ENCODE measurements at places on chromosomes 11 and 22. TPM values are rescaled to one million over a fixed set of nuclear protein-coding genes. Genes with fewer than 3 reads are reported as not detected.

The TRIM34 gene
- total RNA-seq = 7.1 TPM

GRCh38 chr11:65578134-65578533 is 2.3 kb downstream of the EHBP1L1 start:
- H3K27me3 ChIP-seq = no peaks in the 10 kb centered on the region
- H3K4me1 ChIP-seq = peaks cover 16% of the 10 kb centered on the region
- peak overlapping the region; percentile 94 for H3K4me3 ChIP-seq
- no peak for ATAC-seq
- H3K36me3 ChIP-seq = peaks cover 95% of the 10 kb centered on the region

DNA sequence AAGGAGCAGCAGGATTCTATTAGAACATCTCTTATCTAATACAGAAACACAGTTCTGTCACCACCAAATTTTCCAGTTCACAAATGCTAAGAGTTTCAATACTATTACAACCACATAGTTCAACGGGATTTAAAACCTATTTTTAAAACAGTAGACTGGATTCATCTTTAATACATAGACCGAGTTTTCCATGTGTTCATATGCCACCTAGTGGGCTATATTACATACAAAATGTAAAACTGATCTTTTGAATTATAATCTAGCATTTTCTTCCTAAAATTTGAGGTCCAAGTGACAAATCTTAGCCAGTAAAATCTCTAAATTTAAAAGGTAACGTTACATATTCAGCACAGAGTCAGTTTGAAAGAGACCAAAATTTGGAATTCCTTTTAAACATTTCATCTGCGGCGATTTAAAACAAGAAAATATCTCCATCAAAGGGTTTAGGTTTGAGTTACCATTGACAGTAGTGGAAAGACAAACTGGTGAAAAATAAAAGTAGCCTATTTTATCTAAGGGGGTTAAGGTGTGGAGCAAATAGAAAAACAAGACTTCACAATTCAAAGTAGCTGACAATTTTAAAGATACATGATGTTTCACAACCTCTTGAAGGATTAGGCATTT is 269.3 kb upstream of the MPPED2 start:
- H3K27me3 ChIP-seq = no peaks in the 10 kb centered on the region
- no peaks in the 10 kb centered on the region for H3K36me3 ChIP-seq
- no peak overlapping the region for H3K4me3 ChIP-seq

The GAB4 gene
- not detected for total RNA-seq

The APOA1 gene
- 0.37 TPM for total RNA-seq

- H3K4me1 ChIP-seq = peaks cover 4% of the 10 kb centered on the region
- H3K27me3 ChIP-seq = no peaks in the 10 kb centered on the region
- no peak overlapping the region for H3K27ac ChIP-seq
- no peak overlapping the region for H3K4me3 ChIP-seq
- no peak for ATAC-seq
Measured at GRCh38 chr11:2540223-2540991, 95.6 kb downstream of the KCNQ1 start.

The RIMBP3B gene
- total RNA-seq = 0.13 TPM

DNA sequence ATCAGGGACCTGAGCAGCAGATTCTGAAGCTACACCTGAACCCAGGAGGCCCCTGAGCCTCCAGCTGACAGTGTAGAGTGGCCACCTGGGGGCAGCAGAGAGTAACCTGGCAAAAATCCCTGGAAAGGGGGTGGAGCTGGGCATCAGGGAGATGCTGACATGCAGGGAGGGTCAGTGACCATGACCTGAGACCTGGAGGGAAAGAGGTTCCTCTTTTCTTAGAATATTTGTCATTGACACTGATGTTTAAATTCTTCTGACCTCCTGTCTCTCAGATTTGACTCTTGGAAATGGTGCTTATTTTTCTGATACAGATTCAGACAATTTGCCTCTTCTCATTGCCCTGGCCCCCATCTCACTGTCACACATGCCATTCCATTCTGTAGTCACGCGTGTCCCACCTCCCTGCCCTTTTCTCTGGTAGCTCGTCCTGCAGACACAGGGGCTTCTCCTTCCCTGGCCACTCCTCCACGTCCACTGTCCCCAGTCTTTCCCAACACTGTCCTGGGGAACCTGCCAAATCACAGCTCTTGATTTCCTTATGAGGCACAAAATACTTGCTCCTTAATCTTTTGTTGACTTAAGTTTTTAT is 117.2 kb upstream of the IGLL5 start:
- H3K4me1 ChIP-seq = no peaks in the 10 kb centered on the region
- H3K4me3 ChIP-seq = no peak overlapping the region
- H3K27ac ChIP-seq = no peak overlapping the region
- peaks cover 23% of the 10 kb centered on the region for H3K27me3 ChIP-seq

GRCh38 chr11:19598456-19598855 is 114.2 kb upstream of the NAV2 start:
- H3K36me3 ChIP-seq = no peaks in the 10 kb centered on the region
- no peak for ATAC-seq
- H3K4me1 ChIP-seq = peaks cover 5% of the 10 kb centered on the region
- H3K27ac ChIP-seq = no peak overlapping the region
- no peak overlapping the region for H3K4me3 ChIP-seq

- H3K36me3 ChIP-seq = no peaks in the 10 kb centered on the region
- H3K4me1 ChIP-seq = peaks cover 14% of the 10 kb centered on the region
- no peak for ATAC-seq
- no peak overlapping the region for H3K27ac ChIP-seq
- peaks cover 25% of the 10 kb centered on the region for H3K27me3 ChIP-seq
- H3K4me3 ChIP-seq = peak overlapping the region; percentile 69
Measured at GRCh38 chr11:75428989-75429640, 3.9 kb downstream of the KLHL35 start.

The GNB1L gene
- total RNA-seq = 10.8 TPM

The FXYD2 gene
- 1.4 TPM for total RNA-seq

GRCh38 chr22:44625421-44625760 is 76.6 kb upstream of the PRR5 start:
- no peak overlapping the region for H3K4me3 ChIP-seq
- H3K27ac ChIP-seq = no peak overlapping the region
- ATAC-seq = no peak
- no peaks in the 10 kb centered on the region for H3K36me3 ChIP-seq
- no peaks in the 10 kb centered on the region for H3K27me3 ChIP-seq

DNA sequence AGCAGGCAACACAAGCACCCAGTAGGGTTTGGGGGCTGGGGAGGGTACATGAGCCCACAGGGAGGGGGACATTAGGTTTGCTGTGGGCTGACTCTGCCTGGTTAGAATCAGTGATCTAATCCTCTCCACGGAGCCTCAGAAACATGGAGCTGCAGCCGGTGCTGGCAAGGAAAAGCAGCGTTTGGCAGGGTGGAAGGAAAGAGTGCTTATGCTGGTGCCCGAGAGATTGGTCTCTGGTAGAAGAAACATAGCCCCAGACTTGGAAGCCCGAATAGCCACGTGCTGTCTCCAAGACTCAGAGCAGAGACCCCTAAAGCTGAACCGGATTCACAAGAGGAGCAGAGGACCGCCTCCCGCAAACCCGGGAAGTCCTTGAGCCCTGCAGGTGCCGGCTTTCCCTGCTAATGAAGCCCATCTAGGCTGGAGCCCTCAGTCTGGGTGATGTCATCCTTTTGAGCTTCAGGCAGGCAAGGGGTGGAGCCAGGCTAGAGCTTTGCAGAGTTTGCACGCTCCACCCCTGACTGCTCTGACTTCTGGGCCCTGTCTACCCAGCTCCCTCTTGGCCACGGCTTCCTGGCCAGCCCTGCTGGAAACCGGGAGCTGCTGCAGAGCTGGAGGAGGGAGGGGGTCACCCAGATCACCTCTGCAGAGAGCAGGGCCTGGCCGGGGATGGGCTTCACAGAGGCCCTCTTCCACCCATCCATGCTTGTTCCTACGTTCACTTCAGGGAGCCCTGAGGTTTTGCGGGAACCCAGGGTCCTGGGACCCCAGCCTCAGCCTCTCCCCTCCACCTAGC is 35.0 kb upstream of the JAM3 start:
- peaks cover 19% of the 10 kb centered on the region for H3K4me1 ChIP-seq
- H3K4me3 ChIP-seq = peak overlapping the region; percentile 41
- peak; percentile 79 for ATAC-seq
- no peaks in the 10 kb centered on the region for H3K36me3 ChIP-seq
- H3K27ac ChIP-seq = no peak overlapping the region
- peaks cover 4% of the 10 kb centered on the region for H3K27me3 ChIP-seq

DNA sequence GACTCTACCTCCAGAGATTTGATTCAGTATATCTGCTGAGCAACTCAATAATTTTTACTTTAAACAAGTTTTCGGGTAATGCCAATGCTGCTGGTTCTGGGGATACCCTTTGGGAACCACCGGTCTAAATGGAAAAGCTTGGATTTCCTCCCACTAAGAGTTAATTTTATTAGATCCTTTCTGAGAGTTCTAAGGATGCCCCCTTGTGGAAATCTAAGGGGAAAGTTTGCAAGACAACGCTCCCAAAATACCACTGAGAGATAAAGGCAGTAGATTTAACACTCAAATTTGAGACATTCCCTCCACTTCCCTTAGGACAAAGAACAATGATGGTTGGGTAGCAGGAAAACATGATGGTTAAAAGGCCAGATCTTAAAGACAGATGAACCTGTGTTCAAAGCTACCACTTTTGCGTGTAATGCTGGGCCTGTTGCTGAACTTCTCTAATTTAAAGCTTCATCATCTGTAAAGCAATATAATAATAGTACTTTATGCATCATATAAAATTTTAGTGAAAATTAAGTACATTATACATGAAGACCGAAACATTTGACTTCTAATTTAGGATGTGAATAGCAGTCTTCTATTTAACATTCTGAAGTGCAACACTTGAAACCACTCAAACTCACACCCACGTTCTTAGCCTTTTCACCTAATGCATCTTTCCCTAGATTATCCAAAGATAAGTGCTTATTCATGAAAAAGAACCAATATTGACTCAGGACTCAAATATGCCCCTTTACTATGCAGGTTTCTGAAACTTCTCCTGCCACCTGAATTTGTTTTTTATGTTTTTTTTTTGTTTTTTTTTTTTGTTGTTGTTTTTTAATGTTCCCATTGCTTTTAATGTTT is 110.1 kb upstream of the LUZP2 start:
- no peak overlapping the region for H3K27ac ChIP-seq
- no peaks in the 10 kb centered on the region for H3K27me3 ChIP-seq
- no peaks in the 10 kb centered on the region for H3K4me1 ChIP-seq
- H3K36me3 ChIP-seq = no peaks in the 10 kb centered on the region

- no peak for ATAC-seq
- no peak overlapping the region for H3K27ac ChIP-seq
- no peaks in the 10 kb centered on the region for H3K36me3 ChIP-seq
- H3K27me3 ChIP-seq = no peaks in the 10 kb centered on the region
- no peaks in the 10 kb centered on the region for H3K4me1 ChIP-seq
- H3K4me3 ChIP-seq = no peak overlapping the region
Measured at GRCh38 chr11:2259466-2259830, 10.9 kb downstream of the ASCL2 start.

GRCh38 chr11:132937016-132937415 is 595.3 kb downstream of the OPCML start:
- H3K27me3 ChIP-seq = peaks cover 7% of the 10 kb centered on the region
- no peak for ATAC-seq
- H3K36me3 ChIP-seq = no peaks in the 10 kb centered on the region

DNA sequence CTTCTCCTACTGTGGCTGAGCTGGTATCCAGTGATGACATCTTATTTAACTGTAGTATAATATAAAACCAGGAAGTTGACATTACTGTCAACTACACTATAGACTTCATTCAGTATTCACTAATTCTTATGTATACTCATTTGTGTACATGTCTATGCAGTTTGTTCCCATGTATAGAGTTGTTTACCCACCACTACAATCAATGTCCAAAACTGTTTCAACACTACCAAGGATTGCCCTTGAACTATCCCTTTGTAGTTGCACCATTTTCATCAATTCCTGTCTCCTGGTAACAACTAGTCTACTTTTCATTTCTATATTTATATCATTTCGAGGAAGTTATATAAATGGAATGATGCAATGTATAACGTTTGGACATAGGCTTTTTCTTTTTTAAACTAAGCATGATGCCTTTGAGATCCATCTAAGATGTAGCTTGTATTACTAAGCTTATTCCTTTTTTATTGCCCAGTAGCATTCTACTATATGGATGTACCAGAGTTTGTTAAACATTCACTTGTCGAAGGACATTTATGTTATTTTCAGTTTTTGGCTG is 39.2 kb downstream of the TMEM135 start:
- H3K36me3 ChIP-seq = no peaks in the 10 kb centered on the region
- H3K4me1 ChIP-seq = peaks cover 9% of the 10 kb centered on the region
- H3K27me3 ChIP-seq = no peaks in the 10 kb centered on the region
- H3K4me3 ChIP-seq = no peak overlapping the region
- ATAC-seq = no peak

Measured in activated T-helper 17 cell treated with anti-CD3 and anti-CD28 coated beads, Interleukin-2, amount 50 U/mL, for 72 hours (primary cell).